Activated CD8-positive, alpha-beta memory T cell treated with anti-CD3 and anti-CD28 coated beads for 4 hours (primary cell): ENCODE measurements at places on chromosomes 7 and 10.

DNA sequence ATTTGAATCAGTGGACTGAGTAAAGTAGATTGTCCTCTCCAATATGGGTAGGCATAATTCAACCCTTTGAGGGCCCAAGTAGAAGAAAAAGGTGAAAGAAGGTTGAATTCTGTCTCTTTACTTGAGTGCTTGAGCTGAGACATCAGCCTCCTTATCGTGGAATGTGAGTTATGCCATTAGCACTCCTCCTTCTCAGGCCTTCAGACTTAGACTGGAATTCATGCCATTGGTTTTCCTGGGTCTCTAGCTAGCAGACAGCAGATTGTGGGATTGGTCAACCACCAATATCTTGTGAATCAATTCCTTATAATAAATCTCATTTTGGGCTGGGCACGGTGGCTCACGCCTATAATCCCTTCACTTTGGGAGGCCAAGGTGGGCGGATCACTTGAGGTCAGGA is 89.2 kb downstream of the CUL2 start:
- no peak for DNase-seq

DNA sequence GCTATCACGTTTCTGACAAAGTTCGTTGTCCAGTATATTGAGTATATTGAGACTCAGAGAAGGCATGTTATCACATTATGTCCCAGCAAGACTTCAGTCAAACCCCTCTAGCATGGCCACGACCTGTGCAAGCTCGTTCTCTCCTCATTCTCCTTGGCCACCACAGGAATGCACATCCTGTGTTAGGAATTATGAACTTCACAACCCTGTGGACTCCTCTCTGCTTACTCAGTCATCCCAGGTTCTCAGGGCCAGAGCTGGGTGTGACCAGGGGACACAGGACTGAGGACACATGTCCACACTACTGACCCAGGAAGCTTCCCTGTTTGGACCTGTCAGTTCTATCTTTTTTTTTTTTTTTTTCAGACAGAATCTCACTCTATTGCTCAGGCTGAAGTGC is 4.4 kb downstream of the SH2D4B start:
- no peak for DNase-seq

- DNase-seq, result no peak
Observed at GRCh38 chr10:9875353-9875752, 1142.3 kb upstream of the CELF2 start.

- no peak for DNase-seq
Observed at GRCh38 chr7:127995156-127995880, 35.9 kb downstream of the LRRC4 start.

GRCh38 chr10:71390921-71391690 is 5.6 kb upstream of the CDH23 start:
- DNase-seq, result no peak

DNA sequence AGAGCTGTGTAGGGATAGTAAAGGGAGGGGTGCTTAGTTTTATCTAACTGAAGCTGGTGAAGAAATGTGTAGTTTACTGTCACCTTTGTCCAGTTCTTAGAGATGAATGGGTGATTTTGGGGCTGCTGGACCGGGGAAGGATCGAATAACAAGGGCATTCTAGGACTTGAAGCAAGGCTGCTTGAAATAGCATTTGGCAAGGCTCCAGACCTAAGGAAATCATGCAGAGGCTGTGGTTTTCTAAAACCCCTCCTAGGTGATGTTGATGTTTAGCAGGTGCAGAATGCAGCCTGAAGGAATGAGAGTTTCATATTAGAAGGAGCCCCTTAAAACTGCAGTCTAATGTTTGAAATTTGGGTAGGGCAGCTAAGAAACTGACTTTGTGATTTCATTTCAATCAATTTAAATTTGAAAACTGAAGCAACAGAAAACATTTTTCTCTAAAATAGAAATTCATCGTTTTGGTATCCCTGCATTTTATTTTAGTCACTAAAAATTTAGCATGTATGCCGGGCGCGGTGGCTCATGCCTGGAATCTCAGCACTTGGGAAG is 68.5 kb downstream of the TET1 start:
- DNase-seq, result no peak

- DNase-seq, result no peak
Observed at GRCh38 chr10:96034625-96035024, 8.8 kb upstream of the CCNJ start.
